HEK293T (cell line): ENCODE measurements at places on chromosomes 6 and 20.

- peak; percentile 47 for DNase-seq
These were observed 186.3 kb downstream of the ADGB start for GRCh38 chr6:146785001-146785585.

DNA sequence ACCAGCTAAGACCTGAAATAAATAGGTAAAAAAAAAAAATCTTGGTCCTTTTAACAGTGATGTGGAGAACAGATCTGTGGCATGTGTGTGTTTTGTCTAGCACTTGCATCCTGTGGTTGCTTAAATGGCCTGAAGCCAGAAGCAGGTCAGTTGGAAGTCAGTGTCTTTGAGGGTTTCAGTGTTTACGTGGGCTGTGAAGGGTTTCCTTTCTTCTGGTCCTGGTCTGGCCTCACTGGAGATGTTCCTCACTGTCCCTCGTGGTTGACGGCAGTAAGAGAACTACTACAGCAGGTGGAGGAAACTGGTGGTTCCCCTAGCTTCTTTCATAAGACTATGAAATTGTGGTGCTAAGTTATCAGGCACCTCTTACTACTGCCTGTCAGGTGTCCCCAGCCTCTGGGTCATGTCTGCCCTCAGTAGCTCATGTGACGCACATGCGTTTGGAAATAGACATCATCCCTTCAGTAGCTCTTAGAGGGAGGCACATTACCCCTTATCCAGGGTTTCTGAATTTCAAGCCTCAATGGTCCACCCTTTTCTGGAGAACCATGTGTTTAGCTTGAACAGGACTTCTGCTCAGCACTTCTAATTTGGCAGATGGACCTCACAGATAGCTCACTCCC, 59.4 kb upstream of the SCP2D1 start:
- DNase-seq: no peak

- no peak for DNase-seq
These were observed 108.3 kb downstream of the TNFAIP3 start for GRCh38 chr6:137975188-137975940.

DNA sequence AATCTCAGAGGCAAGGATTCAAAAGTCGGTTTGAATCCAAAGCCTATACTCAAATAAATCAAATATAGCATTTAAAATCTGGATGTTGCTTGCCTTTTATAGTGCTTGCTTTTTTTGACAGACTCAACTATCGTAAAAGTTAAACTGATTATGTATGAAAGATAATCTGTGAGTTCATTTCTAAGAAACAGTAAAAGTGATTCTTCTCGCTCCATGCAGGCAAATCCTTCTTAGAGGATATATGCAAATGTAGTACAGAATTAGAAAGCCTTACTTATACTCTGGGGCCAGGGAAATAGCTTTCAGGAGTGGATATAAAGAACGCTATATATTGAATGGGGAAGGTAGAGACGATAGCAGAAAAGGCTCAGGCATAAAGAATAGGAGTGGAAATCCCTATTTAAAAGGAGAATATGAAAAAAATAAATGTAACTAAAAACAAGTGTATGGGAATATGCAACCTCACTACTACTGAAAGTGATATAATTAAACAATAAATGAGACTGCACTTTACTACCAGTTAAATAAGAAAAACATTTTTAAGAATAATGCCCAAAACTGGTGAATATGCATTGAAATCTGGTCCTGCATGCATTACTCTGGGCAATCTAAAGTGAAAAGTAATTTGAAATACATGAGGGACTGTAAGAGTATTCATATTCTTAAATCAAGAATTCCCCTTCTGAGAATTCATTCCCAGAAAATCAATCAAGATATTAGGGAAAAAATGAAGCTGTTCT, 361.8 kb upstream of the PLCB4 start:
- DNase-seq: no peak

GRCh38 chr6:54717849-54718455, 128.6 kb upstream of the FAM83B start:
- DNase-seq: peak; percentile 47

GRCh38 chr20:48773837-48774418, 53.9 kb downstream of the PREX1 start:
- DNase-seq: no peak

- no peak for DNase-seq
These were observed 29.8 kb upstream of the GMDS start for GRCh38 chr6:2274981-2275891.

- peak; percentile 76 for DNase-seq
These were observed 170.2 kb downstream of the NFATC2 start for GRCh38 chr20:51372176-51372803.

GRCh38 chr20:12243327-12243726, 325.6 kb downstream of the BTBD3 start:
- no peak for DNase-seq

GRCh38 chr20:44745598-44746366, at the start of gene KCNK15:
Gene KCNK15, plus strand, starts transcription at chr20:44745865. Its CDS starts 46 bp downstream, at chr20:44745911.
- no peak for DNase-seq

GRCh38 chr6:17423026-17423425, 29.6 kb downstream of the CAP2 start:
- DNase-seq: no peak

DNA sequence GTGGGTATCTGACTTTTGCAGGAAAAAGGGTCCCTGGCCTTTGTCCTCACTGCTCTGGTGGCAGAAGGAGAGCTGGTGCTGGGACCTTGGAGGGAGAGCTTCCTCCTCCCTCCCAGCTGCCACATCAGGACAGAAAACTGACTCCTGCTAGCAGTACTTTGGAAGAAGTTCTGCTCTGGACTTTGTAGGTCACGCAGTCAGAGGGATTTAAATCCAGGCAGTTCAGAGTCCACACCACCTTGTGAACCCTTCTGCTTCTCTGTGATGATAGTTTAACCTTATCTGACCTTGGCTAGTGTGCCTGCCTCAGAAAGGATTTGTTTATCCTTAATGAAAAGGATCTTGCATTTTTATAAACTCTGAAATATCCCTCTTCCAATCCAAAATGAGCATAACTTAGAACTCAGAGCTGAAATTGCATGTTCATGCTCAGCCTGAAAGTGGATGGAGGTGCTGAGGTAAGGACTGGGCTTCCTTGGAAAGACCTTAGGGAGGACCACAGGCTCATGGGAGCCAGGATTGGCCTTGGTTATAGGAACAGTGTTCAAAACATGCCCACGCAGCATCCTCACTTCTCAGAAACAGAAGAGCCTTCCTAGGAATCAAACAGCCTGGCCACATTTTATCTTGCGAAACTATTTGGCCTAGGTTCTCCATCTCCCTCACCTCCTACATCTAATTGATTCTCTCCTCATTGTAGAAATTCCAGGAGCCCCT, 123.9 kb upstream of the SASH1 start:
- DNase-seq: no peak

DNA sequence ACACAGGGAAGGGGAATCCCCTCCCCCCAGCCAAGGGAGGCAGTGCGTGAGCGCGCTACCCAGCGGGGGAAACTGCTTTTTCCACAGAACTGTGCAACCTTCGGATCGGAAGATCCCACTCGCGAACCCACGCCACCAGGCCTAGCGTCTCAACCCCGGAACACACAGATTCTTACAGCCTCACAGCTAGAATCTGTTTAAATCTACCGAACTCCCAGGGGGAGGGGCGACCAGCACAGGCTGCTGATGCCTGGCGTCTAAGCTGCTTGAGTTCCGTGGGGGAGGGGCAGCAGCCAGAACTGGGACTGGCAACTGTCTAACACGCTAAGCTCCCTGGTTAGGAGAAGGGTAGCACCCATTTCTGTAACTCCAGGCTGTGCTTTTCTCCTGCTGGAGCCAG, 217.3 kb upstream of the TENT5A start:
- DNase-seq: no peak

GRCh38 chr6:81785377-81785776, 32.9 kb upstream of the TENT5A start:
- DNase-seq: no peak

DNA sequence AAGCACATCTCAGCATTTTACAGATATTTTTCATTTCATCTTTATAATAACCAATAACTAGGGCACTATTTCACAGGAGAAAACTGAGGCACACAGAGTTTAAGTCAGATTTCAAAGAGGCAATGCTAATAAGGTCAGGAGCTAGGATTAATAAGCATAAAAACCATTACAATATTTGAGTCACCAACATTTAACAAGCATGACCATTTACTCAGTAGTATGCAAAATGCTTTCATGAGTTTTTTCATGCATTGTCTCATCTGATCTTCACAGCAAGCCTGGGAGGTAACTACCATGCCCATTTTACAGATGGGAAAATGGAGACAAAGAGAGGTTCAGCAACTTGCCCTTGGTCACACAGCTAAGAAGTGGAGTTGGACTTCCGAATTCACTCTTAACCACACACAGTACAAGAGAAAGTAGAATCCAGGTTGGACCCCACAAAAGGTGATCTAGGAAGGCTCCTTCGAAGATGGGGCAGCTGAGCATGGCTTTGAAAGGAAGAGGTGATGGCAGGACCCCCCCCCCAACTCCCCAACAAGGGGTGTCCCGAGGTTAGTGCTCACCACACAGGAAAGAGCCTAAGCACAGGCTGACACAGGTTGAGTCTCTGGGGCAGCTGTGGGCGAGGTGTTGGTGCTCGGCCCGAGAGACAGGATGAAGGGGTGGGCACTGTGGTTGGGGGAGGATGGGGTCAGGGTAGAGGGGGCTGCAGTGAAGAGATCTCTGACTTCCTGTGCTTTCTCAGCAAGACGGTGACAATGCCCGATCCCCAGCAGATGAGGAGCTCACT, 108.8 kb downstream of the PREX1 start:
- no peak for DNase-seq

GRCh38 chr6:168712993-168713392, 272.0 kb downstream of the SMOC2 start:
- no peak for DNase-seq

DNA sequence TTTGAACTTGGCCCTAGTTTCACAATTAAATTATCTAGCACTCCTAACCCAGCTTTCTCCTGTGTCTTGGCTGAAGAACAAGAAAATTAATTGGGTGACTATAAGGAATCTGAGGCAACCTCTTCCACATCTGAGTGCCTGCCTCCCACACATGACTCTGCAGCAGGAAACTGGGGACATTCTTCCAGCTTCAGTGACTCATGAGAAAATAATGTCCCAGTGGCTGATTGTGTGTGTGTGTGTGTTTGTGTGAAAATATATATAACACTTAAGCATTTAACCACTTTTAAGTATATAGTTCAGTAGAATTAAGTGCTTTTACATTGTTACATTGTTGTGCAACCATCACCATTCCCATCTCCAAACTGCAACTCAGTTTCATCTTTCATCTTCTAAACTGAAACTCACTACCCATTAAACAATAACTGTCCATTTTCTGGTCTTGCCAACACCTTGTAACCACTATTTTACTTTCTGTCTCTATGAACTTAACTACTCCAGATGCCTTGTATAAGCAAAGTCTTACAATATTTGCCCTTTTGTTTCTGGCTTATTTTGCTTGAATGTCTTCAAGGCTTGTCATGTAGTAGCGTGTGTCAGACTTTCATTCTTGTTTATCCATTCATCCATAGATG, 8.7 kb downstream of the TRIM38 start:
- no peak for DNase-seq

DNA sequence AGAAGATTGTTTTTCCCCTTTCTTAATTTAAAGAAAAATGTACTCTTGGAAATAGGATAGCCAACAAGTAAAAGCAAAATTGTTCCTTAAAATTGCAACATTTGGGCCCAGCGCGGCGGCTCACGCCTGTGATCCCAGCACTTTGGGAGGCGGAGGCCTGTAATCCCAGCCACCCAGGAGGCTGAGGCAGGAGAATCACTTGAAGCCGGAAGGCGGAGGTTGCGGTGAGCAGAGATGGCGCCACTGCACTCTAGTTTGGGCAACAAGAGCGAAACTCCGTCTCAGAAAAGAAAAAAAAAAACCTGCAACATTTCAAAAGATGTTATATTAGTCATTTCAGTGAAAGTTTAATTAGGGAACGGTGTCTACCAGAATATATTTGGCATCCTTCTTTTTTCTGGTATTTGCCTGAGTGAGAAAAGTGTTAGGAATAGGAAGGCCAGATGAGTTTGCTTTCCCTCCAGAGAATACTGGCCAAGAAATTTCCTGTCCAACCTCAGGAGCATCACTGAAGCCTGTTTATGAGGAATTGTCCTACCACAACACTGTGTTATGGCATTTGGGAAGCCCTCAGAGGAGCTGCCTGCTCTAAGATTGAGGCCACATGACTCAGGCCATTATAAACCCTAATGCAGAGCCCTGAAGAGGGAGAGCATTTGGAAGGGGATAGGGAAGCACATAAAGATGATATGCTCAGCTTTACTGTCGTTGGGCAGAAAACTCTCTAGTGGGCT, 1.2 kb upstream of the GJA1 start:
- no peak for DNase-seq

DNA sequence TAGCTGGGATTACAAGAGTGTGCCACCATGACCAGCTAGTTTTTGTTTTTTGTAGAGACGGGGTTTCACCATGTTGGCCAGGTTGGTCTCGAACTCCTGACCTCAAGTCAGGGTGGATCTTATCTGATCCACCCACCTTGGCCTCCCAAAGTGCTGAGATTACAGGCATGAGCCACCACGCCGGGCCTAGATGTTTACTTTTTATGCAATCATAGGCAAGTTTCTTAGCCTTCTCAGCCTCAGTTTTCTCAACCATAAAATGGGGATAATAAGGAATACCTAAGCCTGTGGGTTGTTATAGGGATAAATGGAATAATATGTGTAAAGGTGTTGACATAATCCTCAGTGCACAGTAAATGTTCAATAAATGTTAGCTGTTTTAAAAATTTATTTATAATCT, 9.8 kb downstream of the SPATS1 start:
- DNase-seq: no peak

- DNase-seq: no peak
These were observed 102.4 kb upstream of the HIVEP1 start for GRCh38 chr6:11909696-11910132.

DNA sequence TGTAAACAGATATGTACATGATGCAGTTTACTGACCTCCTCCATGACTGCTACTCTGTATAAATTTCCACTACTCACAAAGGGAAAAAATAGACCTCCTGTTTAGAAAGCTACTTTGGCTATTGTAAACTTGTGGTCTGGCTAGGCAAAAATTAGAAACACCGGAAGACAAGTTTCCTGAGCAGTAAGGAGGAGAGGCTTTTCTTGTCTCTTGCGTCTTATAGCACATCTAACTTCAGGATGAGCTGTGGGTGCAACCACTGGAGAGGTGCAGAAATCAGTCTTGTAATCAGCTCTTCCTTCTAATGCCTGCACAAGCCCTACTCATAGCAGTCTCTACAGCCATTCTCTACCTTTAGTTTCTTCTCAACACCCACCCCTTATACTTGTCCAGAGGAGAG, 296.5 kb upstream of the SLC35B3 start:
- DNase-seq: no peak
